Renal pelvis (tissue), 12 donors: ENCODE measurements at places on chromosomes 2 and 18.

GRCh38 chr18:4433717-4434116 is 21.4 kb downstream of the DLGAP1 start:
- no peak for DNase-seq

DNA sequence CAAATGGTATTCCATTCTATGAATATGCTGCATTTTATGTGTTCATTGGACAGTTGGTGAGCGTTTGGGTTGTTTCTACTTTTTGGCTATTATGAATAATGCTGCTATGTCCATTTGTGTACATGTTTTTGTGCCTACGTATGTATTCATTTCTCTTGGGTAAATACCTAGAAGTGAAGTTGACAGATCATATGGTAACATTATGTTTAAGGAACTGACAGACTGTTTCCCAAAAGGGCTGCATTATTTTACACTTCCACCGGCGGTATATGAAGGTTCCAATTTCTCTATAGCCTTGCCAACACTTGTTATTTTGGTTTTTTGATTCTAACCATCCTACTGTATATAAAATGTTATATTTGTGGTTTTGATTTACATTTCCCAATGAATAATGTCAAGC is 703.9 kb upstream of the CDH2 start:
- DNase-seq: no peak

DNA sequence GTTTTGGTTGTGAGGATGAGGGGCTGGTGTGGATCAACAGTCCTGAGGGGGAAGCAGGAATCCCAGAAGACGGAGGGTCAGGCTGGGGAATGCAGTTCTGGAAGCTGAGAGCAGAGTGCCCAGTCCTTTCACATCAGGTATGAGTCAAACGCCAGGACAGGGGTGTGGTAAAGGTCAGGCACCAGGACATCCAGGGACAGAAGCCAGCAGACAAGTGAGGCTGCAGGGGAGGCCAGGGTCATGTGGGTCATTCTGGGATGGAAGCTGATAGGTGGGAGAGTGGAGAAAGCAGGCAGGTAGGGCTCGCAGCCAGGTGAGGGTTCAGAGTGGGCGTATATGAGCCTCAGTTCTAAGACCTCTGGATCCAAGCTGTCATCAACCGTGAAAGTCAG is 12.8 kb upstream of the GNLY start:
- DNase-seq: no peak

DNA sequence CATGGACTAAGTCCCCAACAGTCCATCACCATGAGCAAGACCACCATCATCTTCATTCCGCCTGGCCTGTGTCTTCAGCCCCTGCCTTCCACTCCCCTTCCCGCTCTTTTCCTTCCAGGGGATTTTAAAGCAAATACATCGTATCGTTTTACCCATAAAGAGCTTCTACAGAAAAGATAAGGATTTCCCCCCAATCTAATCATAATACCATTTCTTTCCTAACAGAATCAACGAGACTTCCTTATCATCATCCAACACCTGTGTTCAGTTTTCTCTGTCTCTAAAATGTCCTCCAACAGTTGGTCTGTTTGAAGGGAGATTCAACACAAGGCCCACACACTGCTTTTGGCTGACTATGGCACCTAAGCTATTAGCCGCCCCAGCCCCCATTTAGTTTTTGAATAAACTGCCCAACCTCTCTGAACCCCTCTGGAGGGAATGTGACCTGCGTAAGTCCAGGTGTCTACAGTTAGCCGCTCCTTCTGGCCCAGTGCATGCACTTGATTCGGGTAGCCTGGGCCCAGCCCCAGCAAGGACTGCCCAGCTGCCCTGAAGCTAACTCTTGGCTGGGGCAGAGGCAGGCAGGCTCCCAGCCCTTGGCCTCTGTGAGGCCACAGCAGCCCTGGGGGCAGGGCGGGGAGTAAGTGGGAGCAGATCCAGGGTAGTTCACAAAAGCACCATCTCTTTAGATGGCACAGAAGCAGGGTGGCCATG is 25.3 kb upstream of the SEMA4C start:
- no peak for DNase-seq

DNA sequence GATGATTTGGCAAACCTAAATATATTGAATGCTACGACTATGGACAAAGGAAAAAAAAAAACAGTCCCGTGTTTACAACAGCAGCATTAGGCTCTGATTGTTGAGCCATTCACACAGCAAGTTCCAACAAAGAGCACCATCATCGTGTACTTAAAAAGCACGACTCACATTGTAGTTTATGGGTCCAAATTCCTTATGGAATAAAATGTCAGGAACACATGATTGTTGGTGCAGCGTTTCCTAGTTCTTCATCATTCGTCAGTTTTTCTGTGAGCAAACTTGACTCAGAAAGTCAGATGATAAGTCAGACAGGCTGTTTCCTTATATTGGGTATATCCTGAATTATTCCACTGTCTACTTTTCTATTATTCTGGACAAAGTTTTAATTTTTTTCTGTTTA is 10.0 kb upstream of the KIDINS220 start:
- no peak for DNase-seq

DNA sequence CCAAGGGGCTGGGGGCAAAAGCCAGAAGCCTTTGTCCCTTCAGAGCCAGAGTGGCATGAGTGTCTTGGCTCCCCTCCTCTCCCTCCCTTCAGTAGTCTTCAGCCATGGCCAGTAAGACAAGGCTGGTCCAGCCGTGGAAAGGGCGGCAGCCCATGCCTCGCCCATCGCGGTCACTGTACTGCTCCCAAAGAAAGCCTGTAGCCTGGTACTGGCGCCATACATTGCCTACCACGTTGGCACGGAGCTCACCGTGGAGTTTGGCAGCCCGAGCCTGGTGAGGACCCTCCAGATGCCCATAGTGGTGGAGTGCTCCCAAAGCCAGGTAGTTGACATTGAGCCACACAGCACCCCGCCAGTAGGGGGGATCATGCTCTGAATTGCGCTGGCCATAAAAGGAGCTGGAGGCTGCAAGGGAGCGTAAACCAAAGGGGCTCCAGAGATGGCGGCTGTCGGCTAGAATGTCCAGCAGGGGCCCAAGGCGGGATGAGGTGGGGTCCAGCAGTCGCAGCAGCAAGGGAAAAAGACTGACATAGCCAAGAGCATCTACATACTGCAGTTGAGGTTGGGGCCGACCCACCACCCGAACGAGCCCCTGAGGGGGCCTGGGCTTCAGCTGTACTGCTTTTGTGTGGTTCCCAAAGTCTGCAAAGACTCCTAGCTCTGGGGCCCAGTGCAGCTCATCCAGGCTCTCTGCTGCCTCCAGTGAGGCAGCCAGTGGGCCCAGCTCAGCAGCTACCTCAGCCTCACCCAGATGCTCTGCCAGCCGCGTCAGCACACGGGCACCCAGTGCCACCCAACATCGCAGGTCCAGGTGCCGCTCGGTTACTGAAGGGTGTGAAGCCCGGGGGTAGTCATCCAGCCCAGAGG is 3.2 kb downstream of the WBP1 start:
- no peak for DNase-seq

- DNase-seq: no peak
Measured at GRCh38 chr18:48194591-48195181, 214.5 kb downstream of the ZBTB7C start.

- DNase-seq: no peak
Measured at GRCh38 chr2:133314795-133315194, 253.5 kb downstream of the NCKAP5 start.

GRCh38 chr18:74248189-74248588 is 43.6 kb downstream of the CYB5A start:
- no peak for DNase-seq

- no peak for DNase-seq
Measured at GRCh38 chr2:46297546-46298271, 502 bp downstream of the EPAS1 start.

GRCh38 chr2:24830351-24830750 is 37.1 kb downstream of the CENPO start:
- DNase-seq: no peak

GRCh38 chr2:88167740-88168139 is 2.4 kb upstream of the THNSL2 start:
- DNase-seq: no peak

GRCh38 chr18:55258088-55258487 is 298.8 kb upstream of the CCDC68 start:
- no peak for DNase-seq

- DNase-seq: peak; percentile 54
Measured at GRCh38 chr2:241895712-241896641, 26.4 kb downstream of the RTP5 start.
